ENCODE measurements at places on chromosomes 7 and 10.

- DNase-seq: no peak
These were observed 55.7 kb upstream of the HABP2 start for GRCh38 chr10:113497198-113497597.

GRCh38 chr10:20073167-20073566 lies 256.9 kb downstream of the PLXDC2 start:
- DNase-seq: no peak

GRCh38 chr7:141103847-141104429 lies 30.1 kb downstream of the TMEM178B start:
- no peak for DNase-seq

DNA sequence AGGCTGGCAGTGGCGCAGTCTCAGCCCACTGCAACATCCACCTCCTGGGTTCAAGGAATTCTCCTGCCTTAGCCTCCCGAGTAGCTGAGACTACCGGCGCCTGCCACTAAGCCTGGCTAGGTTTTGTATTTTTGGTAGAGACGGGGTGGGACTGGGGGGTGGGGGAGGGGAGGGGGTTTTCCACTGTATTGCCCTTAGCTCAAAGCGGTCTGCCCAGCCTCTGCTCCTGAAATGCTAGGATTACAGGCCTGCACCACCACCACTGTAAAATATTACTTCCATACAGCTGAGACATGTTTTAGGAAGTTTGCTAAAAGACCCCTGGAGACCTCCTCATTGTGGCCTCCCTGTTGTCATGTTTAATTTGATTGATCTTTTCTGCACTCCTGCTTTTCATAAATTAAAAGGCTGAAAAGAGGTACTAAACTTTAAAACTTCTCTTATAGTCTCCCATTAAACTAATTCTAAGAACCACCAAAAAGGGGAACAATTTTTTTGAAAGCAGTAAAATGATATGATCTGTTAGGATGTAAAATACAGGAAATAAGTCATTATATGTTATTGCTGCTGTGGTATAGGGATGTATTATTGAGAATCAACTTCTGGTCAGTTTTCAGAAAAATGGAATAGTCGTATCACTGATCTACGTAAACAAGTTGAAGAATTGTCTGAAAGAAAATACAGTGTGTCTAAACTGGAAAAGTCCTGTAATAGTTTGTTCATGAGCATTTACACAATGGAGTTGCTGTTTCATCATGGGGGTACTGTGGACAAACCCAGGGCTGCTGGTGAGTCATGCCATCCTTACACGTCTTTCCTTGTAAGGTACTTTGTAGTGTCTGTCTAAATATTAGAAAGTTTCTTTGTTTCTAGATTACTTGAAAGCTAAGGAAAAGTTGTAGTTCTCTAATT lies 72.9 kb upstream of the TMEM248 start:
- DNase-seq: no peak

- no peak for DNase-seq
These were observed 700.5 kb downstream of the GRID1 start for GRCh38 chr10:85666102-85666501.

DNA sequence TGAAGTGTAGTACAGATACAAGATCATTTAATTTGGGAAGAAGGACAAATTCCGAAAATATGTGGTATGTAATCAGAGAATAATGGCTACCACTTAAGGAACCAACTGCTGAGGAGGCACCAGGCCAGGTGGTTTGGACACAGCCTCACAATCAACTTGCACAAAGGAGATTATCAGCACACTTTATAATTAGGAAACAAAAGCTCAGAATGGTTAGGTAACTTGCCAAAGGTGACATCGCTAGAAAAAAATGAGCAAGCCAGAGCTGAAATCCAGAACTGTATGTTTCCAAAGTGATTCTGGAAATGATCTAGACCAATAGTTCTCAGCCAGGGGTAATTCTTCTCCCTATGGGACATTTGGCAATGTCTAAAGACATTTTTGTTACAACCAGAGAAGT lies 36.6 kb downstream of the ERCC6 start:
- no peak for DNase-seq

GRCh38 chr10:101397140-101397539 lies 43.2 kb downstream of the BTRC start:
- no peak for DNase-seq
